ENCODE measurements at places on chromosomes 4 and X.

- DNase-seq = no peak
These were observed 91.7 kb downstream of the RFC1 start for GRCh38 chr4:39274503-39274902.

- no peak for DNase-seq
These were observed 59.8 kb downstream of the ANK2 start for GRCh38 chr4:113109106-113109718.

GRCh38 chrX:47217121-47217851 is 1.2 kb upstream of the CDK16 start:
- no peak for DNase-seq

DNA sequence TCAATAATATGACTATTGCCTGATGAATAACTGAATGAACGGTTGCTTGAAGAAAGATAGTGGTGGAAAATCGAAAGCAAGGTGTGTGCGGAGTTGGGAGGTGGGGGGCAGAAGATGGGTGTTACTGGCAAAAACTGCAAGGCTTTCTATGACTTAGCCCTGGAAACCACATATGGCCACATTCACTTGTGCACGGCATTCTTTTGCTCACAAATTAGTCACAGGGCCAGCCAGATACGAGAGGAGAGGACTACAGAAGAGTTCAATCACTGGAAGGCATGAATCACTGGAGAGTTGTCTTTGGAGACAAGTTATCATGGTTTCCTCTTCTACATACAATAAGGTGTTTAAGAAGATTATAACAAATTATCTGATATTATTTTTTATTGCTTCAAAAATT is 626.5 kb upstream of the CPEB2 start:
- DNase-seq = no peak

DNA sequence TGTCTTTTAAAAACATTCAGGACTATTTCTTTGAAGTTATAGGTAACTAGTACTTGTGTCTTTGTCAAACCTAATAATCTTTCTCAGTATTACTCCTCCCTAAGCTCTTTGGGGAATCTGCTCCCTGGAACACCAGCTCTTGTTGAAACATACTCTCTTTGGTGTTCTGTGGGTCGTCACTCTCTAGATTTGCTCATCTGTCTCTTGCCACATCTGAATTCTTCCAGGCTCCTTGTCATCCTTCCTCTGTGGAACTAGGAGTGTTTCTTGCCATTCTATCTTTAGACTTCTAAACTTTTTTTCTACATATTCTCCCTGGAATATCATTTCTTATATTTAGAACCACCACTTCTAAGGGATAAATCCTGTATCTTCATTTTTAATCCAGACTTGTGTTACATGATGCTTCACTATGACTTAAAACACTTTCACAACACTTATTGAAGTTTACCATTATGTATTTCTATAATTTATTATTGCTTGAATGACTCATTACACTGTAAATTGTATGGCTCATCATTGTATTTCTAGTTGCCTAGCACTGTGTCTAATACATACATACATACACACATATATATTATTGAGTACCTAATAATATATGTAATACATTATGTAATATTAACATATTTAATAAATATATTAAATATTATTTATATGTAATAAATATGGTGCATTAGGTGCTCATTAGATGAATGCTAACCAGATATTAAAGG is 186.1 kb downstream of the TMA16 start:
- DNase-seq = no peak

DNA sequence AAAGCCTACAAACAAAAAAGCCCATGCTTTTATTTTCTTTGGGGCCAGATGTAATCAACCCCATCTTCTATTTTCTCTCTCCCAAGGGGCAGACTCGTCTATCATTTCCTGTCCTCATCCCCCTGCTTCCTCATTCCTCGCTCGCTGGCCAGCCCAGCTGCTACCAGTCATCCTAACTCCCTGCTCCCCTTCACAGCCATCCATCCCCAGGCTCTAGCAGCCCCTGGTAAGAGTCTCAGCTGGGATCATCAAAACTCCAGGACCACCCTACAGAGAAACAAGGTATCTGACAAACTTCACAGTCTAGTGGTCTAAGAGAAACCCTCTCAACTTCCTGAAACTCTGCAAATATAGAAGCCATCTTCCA is 23.6 kb downstream of the SH3KBP1 start:
- DNase-seq = no peak

DNA sequence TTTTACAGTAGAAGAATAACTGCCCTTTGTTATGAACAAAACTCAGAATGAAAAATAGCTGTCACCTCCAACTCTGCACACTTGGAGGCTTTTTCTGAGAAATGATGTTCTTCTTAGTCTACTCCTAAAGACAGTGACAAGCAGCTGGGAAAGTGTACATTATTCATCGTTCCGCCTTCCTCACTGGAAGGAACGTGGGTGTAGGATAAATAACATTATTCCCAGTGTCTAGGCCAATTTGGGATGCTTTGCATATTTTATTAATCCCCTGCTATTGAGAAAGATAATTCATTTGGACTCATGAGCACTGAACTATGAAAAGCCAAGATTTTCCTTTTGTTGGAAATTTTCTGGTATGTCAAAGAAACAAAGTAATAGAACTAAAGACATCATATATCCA is 87.8 kb downstream of the VCX2 start:
- DNase-seq = no peak

DNA sequence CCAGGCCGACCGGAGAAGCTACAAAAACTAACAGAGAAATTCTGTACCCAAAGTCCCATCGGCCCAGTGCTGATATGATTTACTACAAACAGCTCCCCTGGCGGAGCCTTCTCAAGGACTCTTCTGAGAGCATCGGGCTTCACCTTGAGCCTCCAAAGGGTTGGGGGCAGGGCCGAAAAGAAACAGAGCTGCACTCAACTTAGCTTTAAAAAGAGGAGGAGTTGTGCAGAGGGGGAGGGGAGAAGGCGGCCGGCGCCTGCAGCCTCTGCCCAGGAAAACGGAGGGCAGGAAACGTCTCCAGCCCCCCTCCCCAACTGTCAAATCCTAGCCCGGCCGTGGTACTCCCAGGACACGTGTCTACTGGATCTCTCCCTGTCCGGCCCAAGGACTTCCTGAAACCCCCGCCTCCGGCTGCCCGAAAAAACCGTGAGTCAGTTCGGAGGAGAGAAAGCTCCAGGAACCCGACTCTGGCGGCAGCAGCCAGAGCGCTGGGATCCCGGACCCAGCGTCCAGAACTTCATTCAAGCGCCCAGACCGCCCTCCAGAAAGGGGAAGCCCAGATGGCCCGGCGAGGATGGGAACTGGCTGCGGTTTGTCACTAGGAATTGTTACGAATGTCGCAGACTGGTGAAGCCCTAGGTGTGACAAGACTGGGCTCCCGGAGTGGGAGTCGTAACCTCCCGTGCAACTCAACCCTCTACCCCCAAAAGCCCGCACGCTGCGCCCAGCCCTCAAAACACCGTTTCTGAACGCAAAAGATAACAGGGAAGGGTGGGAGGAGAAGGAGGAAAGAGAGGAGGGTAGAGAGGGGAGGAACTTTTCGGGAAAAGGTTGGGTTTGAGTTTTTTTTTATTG is 973 bp downstream of the ADAMTS3 start:
- DNase-seq = peak; percentile 27

DNA sequence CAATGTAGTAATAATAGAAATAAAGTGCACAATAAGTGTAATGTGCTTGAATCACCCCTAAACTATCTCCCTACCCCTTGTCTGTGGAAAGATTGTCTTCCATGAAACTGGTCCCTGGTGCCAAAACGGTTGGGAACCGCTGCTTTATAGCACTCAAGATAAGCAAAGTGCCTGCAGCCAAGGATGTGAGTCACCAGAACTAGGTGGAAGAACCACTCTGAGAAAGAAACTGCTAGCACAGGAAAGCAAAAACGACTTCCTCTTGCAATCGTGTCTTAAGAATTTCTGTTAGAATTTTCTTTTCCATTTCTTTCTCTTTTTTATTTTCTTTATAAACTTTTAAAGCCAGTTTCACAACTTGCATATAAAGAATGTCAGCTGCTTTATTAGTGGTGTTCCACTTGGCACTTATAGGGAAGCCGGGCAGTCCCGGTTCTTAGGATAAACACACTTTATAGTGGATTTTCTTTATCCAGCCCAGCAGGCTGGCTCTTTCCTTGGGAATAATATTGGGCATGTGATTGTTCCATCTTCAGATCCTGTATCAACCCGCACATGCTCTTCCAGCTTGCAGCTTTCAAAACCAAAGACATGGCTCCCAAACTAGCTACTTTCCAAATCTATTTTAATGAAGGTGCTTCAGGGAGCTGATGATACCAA is 32.3 kb upstream of the CXCL8 start:
- DNase-seq = no peak

DNA sequence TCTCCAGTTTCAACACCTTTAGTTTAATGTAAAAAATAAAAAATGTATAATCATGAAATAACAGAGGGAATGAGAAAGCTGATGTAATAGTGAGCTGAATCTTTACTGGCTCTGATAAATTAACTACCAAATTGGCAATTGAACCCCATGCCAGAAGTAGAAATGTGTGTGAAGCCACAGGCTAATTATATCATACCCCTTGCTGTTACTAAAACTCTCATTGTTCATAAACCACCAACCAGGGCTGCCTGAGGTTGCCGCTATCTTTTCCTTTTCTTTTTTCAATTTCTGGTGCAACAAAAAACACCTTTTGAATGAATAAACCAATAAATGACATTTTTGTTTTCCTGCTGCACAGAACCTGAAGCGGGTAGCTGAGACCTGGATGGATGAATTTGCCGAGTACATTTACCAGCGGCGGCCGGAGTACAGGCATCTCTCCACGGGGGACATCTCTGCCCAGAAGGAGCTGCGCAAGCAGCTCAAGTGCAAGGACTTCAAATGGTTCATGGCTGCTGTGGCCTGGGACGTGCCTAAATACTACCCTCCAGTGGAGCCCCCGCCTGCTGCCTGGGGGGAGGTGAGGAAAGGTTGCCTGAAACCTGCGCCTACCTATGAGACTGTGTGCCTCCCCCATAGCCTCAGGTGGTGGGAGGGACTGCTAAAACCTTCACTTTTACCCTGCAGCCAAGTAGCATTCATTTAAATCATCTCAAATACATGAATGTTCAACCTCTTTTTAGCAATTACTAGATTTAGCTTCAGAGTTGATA is 216.7 kb upstream of the GALNT7 start:
- DNase-seq = no peak

DNA sequence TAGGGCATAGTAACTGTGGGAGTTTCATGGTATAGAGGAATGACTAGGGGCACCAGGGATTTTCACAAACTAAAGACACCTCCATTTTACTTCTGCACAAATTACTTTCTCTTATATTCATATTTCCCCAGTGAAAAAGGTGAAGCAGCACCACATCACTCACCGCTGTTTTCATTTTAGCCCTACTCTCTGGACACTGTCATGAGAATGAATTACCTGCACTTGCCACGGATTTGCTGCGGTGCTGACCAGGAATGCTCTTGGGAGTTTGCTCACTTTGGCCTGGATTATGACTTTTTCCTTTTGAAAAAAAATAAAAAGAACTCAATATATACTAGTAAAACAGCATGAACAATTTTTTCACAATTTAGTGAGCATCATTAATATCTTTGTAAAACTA is 351.3 kb downstream of the NKX6-1 start:
- DNase-seq = no peak

GRCh38 chr4:8882239-8882638 is 10.6 kb upstream of the HMX1 start:
- DNase-seq = no peak

DNA sequence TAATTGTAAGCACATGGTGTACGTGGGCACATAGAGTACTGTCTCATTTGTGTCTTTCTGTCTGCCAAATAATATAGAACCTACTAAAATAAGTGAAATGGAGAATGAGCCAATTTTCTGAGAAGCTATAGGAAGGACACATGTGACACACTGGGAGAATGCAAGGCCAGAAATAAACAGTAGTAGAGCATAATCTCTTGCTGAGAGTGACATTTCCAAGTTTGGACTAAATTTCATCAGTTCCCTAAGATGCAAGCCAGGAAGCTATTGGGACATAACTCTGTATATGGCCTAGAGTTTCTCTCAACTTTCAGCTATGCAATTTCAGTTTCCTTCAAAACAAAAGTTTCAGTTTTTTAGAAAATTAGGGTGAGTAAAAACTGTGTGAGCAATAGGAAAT is 638.7 kb downstream of the PCDH18 start:
- DNase-seq = no peak

- peak; percentile 53 for DNase-seq
These were observed 104.9 kb upstream of the PSAPL1 start for GRCh38 chr4:7539659-7540058.

DNA sequence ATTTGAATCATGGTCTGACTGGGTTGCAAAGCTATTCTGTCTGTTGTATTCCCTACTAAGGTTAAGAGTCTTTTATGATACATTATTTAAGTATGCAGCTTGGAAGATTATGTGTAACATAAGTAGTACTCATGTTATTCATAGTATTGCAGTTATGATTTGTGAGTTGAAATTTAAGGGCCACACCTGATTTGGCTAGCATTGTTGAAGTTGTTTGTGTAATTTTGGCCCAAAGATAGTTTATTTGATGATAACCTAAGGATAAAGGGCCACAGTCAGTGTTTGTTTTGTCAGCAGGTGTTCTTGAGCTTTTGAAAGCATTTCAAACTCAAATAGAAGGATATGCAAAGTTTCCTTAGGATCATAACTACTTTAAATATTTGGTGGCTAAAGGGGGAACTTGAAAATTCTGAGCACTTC is 38.9 kb downstream of the NUDT9 start:
- no peak for DNase-seq

DNA sequence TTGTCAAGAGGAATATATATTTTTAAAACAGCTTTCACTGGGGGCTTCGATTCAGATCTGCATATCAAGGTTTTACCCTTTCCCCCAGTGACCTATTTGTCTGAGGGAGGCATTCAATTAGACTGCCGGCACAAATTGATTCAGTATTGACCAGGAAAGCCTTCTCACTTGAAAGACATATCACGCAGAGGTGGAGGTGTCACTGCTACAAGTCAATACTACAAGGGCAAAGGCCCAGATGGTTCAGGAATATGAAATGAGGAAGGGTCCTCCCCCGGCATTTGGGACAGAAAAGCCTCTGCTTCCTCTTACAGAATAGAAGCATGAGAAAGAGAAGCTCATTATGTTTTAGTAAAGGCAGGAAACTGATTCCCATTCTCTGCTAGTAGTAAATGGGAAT is 383.6 kb downstream of the HNRNPD start:
- DNase-seq = no peak

DNA sequence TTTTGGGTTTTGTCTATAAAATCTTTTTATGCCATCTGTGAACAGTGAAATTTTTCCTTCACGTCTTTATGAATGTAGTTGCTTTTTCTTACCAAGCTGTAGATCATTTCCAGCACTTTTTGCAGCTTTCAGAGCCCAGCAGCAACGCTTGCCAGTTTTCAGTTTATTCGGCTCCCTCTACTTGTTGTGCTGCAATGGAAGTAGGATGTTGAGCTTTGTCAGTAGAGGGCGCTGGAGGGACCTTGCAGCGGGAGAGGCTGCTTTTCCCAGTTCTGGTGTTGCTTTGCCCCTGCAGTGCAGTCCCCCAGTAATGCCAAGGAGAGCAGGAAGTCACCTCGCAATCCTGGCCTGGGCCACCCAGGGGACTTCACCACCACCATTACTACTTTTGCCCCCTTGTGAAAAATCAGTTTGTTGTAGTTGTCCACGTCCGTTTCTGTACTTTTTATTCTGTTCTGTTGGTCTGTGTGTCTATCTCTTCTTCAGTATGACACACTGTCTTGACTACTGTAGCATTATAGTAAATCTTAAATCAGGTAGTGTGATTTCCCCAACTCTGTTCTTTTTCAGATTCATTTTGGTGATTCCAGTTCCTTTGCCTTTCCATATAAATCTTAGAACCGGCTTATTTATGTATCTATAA is 21.8 kb downstream of the CMC4 start:
- no peak for DNase-seq

All from activated naive CD8-positive, alpha-beta T cell treated with anti-CD3 and anti-CD28 coated beads, Interleukin-2, amount 10 ng/mL, durations not matched to agents 7 days and 5 days (primary cell).